CD8-positive, alpha-beta memory T cell (primary cell): ENCODE measurements at places on chromosomes 6 and 20. TPM values are rescaled to one million over a fixed set of nuclear protein-coding genes. Genes with fewer than 3 reads are reported as not detected.

The PI16 gene
- 0.20 TPM for total RNA-seq

The RBM24 gene
- total RNA-seq, result not detected

The CRYBG1 gene
- total RNA-seq, result 32.3 TPM

The RSPH9 gene
- total RNA-seq, result not detected

The C2 gene
- 0.73 TPM for total RNA-seq

The FAXC gene
- not detected for total RNA-seq

The HLA-DPA1 gene
- total RNA-seq, result 71.7 TPM

The CYP39A1 gene
- total RNA-seq, result not detected

The PPP1R14C gene
- total RNA-seq, result 1.6 TPM

The STMND1 gene
- total RNA-seq, result not detected

The ZC3H12D gene
- total RNA-seq, result 83.5 TPM

The SUPT3H gene
- total RNA-seq, result 17.1 TPM

The GSTA2 gene
- total RNA-seq, result not detected

The COL11A2 gene
- total RNA-seq, result 1.1 TPM

The CST1 gene
- total RNA-seq, result not detected

The LY6G5C gene
- 3.5 TPM for total RNA-seq

The SALL4 gene
- total RNA-seq, result not detected

The CASS4 gene
- 3.7 TPM for total RNA-seq

The SLC13A3 gene
- not detected for total RNA-seq

The CCN5 gene
- not detected for total RNA-seq

The PKIB gene
- total RNA-seq, result not detected

The TCP11 gene
- total RNA-seq, result not detected

The MRAP2 gene
- not detected for total RNA-seq

The KCNQ2 gene
- not detected for total RNA-seq

The CRIP3 gene
- not detected for total RNA-seq

The C6orf15 gene
- not detected for total RNA-seq

The CCN6 gene
- total RNA-seq, result not detected

The NNAT gene
- not detected for total RNA-seq

The THBS2 gene
- total RNA-seq, result not detected

The CDC40 gene
- total RNA-seq, result 27.3 TPM

The HDGFL1 gene
- total RNA-seq, result not detected

The NKAIN2 gene
- total RNA-seq, result not detected

The BPIFB2 gene
- total RNA-seq, result not detected

The OPRM1 gene
- total RNA-seq, result not detected
